ENCODE measurements at places on chromosomes 13 and 19. TPM values are rescaled to one million over a fixed set of nuclear protein-coding genes. Genes with fewer than 3 reads are reported as not detected.
A peak's percentile ranks its signal among the peaks of the same experiment; 100 is the strongest.

The LIN7B gene
- total RNA-seq = 2.5 TPM

The ZNF135 gene
- total RNA-seq = 2.3 TPM

GRCh38 chr13:112994781-112995355 is 25.9 kb downstream of the MCF2L start:
- DNase-seq = no peak

- no peak for DNase-seq
These were observed 4.6 kb upstream of the MUC16 start for GRCh38 chr19:9014803-9015202.

DNA sequence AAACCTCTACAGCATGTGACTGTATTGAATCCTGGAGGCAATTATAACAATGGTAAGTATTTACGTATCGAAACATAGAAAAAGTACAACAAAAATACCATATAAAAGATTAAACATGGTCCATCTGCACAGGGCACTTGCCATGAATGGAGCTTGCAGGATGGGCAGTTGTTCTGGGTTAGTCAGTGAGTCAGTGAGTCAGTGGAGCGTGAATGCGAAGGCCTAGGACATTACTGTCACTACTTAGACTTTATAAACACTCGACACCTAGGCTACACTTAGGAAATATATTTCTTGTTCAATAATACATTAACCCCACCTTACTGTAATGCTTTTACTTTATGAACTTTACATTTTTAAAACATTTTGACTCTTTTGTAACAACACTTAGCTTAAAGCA is 35.6 kb upstream of the TMTC4 start:
- peak; percentile 87 for DNase-seq

GRCh38 chr13:48000559-48001113 is 437 bp downstream of the SUCLA2 start:
- DNase-seq = no peak

DNA sequence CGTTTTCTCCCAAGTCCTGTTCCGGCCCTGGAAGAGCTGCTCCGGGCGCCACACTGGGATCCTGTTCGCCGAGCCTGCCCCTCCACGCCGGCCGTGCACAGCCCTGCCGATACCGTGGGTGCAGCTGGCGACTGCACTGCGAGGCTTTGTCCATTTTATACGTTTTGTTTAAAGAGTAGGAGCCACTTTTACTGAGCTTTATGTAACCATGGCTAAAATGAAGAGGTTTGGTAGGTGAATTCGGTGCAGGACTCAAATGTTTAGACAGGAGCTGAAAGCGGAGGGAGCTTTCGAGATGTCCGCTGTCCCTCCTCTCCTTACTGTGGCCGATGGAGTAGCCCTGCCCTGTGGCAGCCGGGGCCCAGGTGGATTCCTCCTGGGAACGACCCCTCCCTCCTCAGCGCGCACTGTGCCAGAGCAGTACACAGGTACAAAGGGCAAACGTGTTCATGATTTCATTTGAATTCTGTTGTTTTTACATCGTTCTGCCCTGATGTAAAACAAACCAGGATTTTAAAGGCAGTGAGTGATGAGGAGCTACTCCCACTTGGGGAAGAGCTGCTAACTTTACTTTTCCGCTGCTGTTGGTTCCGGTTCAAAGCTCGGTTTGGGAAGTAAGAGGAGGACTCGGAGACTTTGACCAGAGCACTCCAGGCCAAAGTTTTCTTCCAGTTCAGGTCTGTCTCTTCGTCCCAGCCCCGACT is 1.7 kb downstream of the COL4A2 start:
- DNase-seq = no peak

DNA sequence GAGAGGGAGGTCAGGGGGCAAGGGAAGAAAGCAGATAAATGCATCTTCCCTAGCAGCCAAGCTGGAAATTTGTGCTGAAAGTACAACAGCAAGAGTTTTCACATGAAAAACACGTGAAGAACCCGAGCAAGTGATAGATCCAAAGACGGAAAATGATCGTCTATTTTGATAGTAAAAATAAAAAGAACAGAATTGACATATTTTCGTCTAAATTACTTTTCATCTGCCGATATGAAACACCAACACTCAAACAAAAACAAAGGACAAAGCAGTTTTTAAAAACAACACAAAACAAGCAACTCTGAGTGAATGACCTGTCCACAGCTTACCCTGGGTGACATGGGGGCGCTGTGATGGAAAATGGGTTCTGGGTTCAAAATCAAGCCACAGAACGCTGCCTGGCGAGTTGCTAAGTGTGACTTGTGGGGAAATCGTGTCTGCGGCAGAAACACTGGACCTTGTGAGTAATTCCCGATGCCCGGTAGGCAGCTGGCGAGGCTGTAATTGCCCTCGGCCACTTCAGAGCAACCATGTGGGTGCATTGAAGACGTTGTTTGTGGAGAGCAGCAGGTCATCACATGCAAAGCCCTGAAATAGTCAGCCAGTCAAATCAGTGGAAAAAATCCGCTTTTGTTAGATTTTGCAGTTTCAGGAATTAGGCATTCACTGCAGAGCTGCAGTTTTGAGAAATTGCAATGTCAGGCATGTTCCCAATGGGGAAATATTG is 7.4 kb downstream of the SOX1 start:
- no peak for DNase-seq

Data from renal cortical epithelial cell (primary cell).